ENCODE measurements at places on chromosomes 4 and X. TPM values are rescaled to one million over a fixed set of nuclear protein-coding genes. Genes with fewer than 3 reads are reported as not detected.

DDIT4L gene
- 6.4 TPM for total RNA-seq

NXF2 gene
- total RNA-seq: not detected

DNA sequence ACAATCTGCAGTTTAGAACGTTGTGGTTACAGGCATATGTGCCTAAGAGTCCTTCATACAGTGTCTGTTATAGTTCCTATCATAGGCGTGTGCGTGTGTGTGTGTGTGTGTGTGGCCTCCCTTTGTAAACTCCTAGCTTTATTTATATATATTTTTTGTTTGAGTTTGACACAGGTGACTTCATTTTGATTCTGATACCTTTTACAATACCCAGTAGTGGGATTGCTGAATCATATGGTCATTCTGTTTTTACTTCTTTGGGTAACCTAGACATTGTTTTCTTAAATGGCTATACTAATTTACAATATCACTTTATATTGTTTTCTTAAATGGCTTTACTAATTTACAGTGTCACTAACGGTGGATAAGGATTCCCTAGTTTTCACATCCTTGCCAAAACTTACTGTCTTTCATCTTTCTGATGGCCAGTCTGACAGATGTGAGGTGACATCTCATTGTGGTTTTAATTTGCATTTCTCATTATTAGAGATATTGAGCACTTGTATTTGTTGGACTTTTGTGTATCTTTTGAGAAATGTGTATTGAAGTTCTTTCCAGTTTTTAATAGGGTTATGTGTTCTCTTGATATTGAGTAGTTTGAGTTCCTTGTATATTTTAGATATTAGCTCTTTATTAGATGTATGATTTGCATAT, 211.1 kb upstream of the NUDT6 start:
- DNase-seq: no peak

DNA sequence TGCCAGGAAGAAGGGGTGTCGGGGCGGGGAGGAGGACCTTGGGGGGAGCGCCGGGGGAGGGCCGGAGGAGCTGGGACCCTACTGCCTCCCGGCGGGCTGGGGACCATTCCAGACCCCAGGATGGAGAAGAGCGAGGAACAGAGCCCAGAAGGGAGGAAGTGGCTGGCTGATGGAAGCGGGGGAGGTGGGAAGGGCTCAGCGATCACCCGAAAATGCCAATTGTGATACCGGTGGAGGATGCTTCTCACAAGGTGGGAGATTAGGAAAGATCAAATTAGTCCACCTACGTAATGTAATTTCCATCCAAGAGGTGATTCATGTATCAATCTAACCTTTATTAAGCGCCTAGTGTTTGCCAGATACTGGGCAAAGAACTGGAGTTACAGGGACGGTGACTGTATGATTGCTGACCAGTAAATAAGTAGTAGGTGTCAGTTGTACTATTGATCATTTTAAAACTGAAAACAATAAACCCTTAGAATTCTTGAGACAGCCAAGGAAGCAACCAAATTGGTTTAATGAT, 452 bp upstream of the RAI2 start:
- DNase-seq: no peak

DNA sequence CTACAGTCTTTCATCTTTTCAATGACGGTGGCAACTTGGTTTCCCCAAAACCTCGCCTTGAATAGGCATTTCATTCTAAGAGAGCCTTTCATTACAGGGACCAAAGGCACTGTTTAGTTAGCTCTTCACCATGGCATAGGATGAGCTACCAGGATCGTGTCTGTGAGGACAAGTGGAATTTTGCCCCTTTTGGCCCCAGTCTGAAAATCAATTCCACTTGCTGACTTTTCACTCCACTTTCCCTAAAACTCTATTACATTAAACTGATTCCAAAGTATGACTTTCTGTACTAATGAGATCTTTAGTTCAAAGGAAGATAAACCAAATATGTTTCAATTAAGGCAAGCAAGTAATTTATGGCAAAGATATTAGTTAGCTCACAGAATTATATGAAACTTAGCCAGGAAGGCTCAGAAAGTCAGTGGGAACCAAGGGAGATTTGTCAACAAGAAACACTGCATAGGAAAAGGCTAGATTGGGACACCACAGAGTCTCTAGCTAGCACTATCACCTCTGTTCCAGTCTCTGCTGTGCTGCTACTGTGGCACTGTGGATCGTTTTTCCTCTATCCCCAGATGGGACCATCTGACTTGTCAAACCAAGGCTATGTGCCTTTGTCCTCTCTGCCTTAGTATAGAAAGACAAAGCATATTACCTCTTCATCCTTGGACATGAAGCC, 145.6 kb downstream of the SLC7A11 start:
- DNase-seq: no peak

All from H1 (cell line).